ENCODE measurements at places on chromosomes 3 and 15. TPM values are rescaled to one million over a fixed set of nuclear protein-coding genes. Genes with fewer than 3 reads are reported as not detected.

ZNF770 gene
- total RNA-seq = 43.0 TPM

KCNH8 gene
- total RNA-seq = not detected

CPA3 gene
- total RNA-seq = not detected

CCDC13 gene
- total RNA-seq = 0.82 TPM

MITF gene
- total RNA-seq = 10.8 TPM

ATP13A5 gene
- not detected for total RNA-seq

TFG gene
- total RNA-seq = 159 TPM

CPEB1 gene
- total RNA-seq = 19.5 TPM

ZPLD1 gene
- not detected for total RNA-seq

REC114 gene
- not detected for total RNA-seq

DNASE1L3 gene
- total RNA-seq = not detected

DAZL gene
- not detected for total RNA-seq

NRG4 gene
- 0.39 TPM for total RNA-seq

ADCY5 gene
- 1.4 TPM for total RNA-seq

ACTC1 gene
- not detected for total RNA-seq

CHDH gene
- 24.1 TPM for total RNA-seq

DLL4 gene
- 0.31 TPM for total RNA-seq

RNF13 gene
- total RNA-seq = 76.9 TPM

LIPH gene
- 19.9 TPM for total RNA-seq

PLA2G4D gene
- not detected for total RNA-seq

HDDC3 gene
- total RNA-seq = 5.3 TPM

CIDEC gene
- not detected for total RNA-seq

TOP2B gene
- total RNA-seq = 63.1 TPM

RAD18 gene
- total RNA-seq = 13.8 TPM

CKMT1A gene
- total RNA-seq = 4.6 TPM

UNC13C gene
- not detected for total RNA-seq

APBA2 gene
- 0.31 TPM for total RNA-seq

CAMK2N2 gene
- total RNA-seq = 5.7 TPM

HRH1 gene
- 4.6 TPM for total RNA-seq

HESX1 gene
- total RNA-seq = 1.1 TPM

PP2D1 gene
- total RNA-seq = not detected

TTLL13 gene
- 0.39 TPM for total RNA-seq

HACL1 gene
- 26.8 TPM for total RNA-seq

CELSR3 gene
- total RNA-seq = 7.7 TPM

CHRNA7 gene
- total RNA-seq = 3.3 TPM

ROBO1 gene
- total RNA-seq = 61.6 TPM

SLC22A13 gene
- total RNA-seq = 0.33 TPM

RTP4 gene
- 2.5 TPM for total RNA-seq

GOLGA6D gene
- not detected for total RNA-seq

MST1R gene
- 27.5 TPM for total RNA-seq

PARP6 gene
- 85.7 TPM for total RNA-seq

ACKR4 gene
- not detected for total RNA-seq

ETFA gene
- 159 TPM for total RNA-seq

THSD4 gene
- total RNA-seq = 65.4 TPM

COL6A6 gene
- not detected for total RNA-seq

IL17RE gene
- total RNA-seq = 1.1 TPM

AP3B2 gene
- total RNA-seq = 0.95 TPM

KIF15 gene
- total RNA-seq = 12.2 TPM

MCTP2 gene
- total RNA-seq = 0.15 TPM

COL7A1 gene
- total RNA-seq = 40.0 TPM

CYP1A2 gene
- total RNA-seq = not detected

Data from Panc1 (cell line).